NCI-H526 treated with DMSO at 0.1 percent for 48 hours (cell line): ENCODE measurements at places on chromosomes 6 and 20.
A peak's percentile ranks its signal among the peaks of the same experiment; 100 is the strongest.

- DNase-seq: no peak
These were observed 31.9 kb upstream of the NFATC2 start for GRCh38 chr20:51574248-51575033.

DNA sequence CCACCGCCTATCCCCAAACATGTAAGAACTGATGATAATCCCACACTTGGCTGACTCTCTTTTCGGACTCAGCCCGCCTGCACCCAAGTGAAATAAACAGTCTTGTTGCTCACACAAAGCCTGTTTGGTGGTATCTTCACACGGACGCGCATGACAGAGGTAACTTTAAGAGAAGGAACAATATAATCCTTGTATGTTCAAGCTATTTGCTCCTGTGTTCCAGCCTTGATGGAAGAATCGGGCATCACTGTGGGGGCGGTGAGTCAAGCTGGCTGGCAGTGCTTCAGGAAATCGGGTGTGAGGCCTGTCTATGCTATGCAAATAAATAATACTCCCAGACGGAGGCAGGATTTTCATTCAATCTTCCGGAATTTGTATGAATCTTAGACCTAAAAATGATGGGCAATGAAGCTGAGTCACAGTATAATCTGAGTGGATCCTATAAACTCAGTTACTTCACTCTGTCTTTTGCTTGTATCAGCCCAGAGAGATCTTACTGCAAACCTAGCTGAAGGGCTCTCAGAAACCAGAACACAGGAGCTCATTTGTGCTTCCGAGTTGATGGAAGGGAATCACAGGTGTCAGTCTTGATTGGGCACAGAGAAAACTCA is 45.2 kb upstream of the NT5E start:
- DNase-seq: no peak

DNA sequence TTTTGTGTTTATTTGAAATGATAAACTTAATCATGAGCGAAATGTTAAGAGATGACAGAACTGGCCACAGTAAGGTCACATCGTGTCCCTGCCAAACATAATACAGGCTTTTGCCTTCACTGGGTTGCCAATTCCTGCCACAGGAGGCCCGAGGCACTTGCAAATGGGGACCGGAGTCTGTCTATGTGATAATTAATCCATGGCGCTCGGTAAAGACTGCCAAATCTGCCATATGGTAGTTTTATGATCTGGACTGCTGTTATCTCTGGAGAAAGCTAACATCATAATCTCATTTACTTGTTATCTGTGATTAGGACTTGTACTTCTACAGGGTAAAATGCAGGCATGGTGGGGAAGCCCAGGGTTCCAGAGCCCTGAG is 170.5 kb upstream of the TSHZ2 start:
- no peak for DNase-seq

GRCh38 chr6:70901324-70901723 is 55.5 kb downstream of the B3GAT2 start:
- no peak for DNase-seq

DNA sequence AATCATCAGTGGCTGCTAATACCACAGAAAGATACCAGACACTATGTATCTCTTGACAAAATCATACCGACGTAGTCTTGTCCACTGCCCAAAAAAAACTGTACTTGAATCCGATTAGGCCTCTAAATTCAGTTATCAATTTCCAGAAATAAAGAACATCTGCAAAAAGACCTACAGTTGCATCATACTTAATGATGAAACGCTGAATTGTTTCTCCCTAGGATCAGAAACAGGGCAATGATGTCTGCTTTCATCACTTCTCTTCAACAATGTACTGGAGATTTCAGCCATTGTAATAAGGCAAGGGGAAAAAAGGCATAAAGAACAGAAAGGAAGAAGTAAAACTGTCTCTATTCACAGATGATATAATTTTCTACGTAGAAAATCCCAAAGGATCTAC is 152.0 kb downstream of the TASP1 start:
- no peak for DNase-seq

DNA sequence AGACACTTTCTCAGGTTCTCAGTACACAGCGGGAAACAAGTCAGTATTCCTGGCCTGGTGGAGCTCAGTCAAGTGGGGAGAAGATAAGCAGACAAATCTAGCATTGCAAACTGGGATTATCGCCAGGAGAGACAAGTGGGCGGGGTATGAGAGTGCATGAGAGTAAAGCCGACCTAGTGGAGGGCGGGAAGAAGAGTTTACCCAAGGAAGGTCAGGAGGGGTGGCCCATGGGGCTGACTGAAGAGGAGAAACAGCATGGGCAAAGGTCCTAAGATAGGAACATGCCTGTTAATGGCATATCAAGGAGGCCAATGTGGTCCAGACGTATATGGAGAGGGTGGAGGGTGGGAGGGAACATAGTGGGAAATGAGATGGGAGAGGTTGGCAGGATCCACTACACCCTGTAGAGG is 12.4 kb upstream of the CSNK2A1 start:
- no peak for DNase-seq

DNA sequence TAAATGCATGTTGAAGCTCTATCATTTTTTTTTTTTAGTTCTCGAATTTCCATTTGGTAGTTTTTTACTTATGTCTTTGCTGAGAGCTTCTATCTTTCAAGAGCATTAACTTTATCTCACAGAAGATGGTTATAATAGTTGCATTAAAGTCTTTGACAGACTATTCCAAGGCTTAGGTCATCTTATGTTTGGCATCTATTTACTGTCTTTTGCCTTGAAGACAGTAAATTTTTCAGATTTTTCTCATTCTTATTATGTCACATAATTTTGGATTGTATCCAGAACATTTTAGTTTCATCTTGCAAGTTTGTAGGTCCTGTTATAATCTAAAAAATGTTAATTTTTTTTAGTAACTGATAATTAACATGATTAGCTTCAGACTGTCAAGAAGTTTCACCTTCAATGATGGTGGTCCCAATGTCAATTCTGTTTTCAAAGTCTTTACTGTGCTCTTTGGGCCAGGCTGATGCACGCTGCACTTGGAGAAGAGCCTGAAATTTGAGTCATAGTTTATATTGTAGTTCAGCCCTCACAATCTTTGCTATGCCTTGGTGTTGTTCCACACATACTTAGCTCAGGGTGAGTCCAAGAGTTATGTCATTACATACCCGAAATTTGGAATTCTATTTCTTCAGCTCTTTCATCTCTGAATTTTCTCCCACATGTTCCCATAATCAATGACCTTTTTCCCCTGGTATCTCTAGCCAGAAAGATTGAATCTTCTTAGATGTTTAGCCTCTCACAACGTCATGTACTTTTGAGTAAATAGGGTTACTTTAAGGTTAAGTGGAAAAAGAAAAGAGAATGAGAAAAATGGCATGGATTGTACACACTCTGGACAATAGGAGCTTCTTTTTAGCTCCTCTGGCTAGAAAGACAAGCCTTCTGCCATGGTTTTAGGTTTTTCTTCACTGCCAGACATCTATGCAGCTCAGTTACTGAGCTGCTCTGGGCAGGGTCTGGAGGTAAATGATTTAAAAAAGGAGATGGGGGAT is 110.3 kb upstream of the BTBD3 start:
- no peak for DNase-seq

- peak; percentile 53 for DNase-seq
These were observed 117.5 kb upstream of the SAMD5 start for GRCh38 chr6:147390909-147391536.

DNA sequence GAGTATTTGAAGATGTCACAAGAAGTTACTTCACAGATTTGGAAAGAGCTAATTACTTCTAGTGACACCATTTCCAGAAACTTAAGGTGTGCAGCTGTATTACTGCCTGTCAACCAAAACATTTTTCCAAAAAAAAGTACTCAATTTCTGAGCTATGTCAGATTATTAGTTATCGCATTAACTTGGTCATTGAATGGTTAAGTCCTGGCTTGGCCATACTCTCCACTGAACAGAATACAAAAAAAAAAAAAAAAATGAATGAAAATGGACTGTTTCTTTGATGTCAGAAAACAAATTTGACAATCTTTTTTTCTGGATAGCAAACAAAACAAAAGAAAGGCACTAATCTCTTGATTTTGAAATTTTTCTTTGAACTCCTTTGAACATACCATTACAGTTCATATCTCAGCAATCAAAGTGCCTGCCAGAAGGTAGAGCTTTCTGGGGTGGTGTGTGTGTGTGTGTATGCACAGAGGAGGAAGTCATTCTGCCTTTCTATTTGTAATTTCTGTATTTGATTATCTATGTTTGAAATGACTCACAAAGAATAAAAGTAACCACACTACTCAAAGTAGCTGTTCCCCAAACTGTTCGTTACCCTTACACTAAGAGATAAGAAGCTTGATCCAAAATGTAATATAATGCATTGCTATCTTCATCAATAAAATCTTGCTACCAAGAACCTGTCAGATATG is 210.8 kb upstream of the FUT9 start:
- DNase-seq: no peak

- no peak for DNase-seq
These were observed 19.4 kb upstream of the CCM2L start for GRCh38 chr20:31990641-31991338.

DNA sequence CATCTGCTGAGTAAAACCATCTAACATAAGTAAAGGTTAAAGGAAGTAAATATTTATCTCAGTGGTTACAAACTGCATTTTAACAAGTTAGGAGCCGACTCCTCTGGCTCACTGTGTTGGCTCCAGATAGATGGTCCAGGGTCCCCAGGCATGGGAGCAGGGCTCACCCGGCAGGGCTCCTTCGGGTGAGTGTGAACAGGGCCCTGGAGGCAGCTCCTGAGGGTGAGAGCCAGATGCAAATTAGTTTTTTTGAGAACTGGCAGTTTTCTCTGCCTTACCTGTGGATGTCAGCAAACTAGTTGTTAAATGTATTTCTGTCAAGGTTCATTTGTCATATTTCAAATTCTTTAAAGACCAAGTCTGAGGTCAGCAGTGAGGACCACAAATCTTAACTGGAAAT is 21.5 kb downstream of the TPBG start:
- peak; percentile 11 for DNase-seq

DNA sequence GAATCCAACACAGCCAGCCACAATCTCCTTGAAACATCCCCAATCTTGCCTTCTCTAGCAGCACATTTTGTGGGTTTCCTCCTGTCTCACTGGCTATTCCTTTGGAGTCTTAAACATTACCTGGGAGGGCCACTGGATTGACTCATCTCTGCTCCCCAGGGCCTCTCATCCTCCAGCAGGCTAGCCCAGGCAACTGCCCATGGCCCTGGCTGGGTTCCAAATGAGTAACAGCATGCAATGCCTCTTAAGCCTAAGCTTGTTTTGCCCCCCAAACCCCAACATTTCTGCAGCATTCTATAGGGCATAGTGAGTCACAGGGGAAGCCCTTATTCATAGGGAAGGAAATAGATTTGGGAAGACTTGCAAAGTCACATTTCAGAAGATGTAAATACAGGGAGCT is 204.9 kb downstream of the FOXA2 start:
- DNase-seq: no peak

- no peak for DNase-seq
These were observed 88.0 kb downstream of the METTL24 start for GRCh38 chr6:110270165-110270564.

- DNase-seq: no peak
These were observed 214.3 kb upstream of the CDYL start for GRCh38 chr6:4561773-4562400.

DNA sequence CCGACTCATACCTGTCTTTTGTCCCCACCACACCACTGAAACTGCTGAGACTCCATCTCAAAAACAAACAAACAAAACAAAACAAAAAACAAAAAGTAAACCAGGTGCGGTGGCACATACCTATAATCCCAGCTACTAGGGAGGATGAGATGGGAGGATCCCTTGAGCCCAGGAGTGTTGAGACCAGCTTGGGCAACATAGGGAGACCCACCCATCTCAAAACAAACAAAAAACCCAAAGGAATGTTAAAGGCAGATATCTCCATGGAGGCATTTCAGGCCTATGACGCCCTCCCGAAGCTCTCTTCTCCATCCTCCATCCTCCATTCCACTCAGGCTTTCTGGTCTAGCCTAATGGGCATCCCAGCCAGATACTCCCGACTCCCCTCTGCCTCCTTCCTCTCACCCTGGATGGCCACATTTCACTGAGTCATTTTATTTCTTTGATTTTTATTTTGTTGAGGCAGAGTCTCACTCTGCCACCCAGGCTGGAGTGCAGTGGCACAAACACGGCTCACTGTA is 3.2 kb upstream of the SLC4A11 start:
- DNase-seq: no peak

GRCh38 chr6:33989016-33989854 is 156.7 kb downstream of the GRM4 start:
- no peak for DNase-seq

GRCh38 chr6:30364591-30364990 is 19.6 kb downstream of the RPP21 start:
- no peak for DNase-seq

DNA sequence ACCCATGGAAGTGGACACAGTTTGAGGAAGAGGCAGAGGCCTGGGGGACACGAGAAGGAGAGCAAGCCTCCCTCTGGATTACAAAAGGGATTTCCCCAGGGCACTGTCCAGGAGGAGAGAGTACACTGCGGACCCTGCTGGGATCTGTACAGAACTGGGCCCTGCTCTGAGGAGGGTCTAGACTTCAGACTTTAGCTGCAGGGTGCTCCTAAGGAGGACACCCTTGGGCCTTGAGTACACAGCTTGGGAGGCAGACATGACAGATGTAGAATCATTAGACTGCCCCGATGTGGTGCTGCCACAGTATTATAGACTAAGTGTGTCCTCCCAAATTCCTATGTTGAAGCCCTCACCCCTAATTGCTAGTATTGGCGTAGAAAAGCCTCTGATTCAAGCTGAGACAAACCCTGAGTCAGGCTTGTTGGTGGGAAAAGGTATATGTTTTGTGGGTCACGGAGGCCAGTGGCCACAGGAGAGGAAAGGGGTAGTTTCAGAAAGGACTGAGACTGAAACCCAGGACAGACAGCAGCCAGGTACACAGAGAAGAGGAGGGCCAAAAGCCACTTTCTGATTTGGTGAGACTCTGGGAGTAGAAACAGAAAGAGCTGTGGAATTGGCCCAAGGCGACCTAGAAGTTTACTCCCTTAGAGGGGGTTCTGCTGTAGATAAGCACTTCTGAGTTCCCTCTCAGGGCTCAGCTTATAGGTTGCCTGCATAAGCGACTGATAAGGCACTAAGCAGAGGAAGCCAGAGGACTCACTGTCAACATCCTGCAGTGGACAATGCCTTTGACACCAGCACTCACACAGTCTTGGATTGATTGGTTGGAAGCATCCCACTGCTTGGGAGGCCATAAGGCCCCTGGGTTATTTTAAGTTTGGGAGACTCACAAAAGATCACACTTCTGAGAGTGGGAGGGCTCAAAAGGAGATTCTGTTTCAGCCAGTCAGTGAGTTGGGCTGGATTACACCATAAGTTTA is 16.5 kb upstream of the SH3BGRL2 start:
- no peak for DNase-seq

DNA sequence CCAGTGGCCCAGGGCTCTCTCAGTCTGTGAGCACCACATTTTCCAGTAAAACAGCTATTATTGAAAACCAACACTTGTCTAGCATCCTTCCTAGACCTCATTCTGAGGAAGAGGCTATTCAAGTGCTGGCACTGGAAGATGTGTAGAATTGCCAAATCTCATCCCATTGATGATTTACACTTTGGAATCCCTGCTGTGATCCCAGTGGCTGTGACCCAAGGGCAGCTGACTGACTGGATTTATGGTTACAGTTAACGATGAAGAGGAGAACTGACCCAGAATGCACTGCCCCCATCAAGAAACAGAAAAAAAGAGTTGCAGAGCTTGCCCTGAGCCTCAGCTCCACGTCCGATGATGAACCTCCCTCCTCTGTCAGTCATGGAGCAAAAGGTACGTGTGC is 2.4 kb downstream of the CMTR1 start:
- no peak for DNase-seq
